Stimulated activated CD8-positive, alpha-beta memory T cell treated with anti-CD3 and anti-CD28 coated beads, Interleukin-7, amount 100 ng/mL, for 1 hour (primary cell): ENCODE measurements at places on chromosomes 1 and 21.

DNA sequence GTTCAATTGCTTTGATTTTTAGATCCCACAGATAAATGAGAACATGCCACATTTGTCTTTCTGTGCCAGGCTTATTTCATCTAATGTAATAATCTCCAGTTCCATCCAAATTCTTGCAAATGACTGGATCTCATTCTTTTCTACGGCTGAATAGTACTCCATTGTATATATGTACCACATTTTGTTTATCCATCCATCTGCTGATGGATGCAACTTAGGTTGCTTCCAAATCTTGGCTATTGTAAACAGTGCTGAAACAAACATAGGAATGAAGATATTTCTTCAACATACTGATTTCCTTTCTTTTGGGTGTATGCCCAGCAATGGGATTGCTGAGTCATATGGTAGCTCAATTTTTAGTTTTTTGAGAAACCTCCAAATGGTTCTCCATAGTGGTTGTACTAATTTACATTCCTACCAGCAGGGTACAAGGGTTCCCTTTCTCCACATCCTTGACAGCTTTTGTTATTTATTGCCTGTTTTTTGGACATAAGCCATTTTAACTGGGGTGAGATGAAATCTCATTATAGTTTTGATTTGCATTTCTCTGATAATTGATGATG lies 344.4 kb downstream of the KCTD3 start:
- no peak for DNase-seq

- DNase-seq: no peak
Observed at GRCh38 chr1:2406451-2407041, 5.8 kb downstream of the PEX10 start.

GRCh38 chr1:39561279-39561678 lies 15.3 kb downstream of the PABPC4 start:
- no peak for DNase-seq

- no peak for DNase-seq
Observed at GRCh38 chr1:35717911-35718476, 690 bp downstream of the C1orf216 start.

GRCh38 chr1:10643607-10644306 lies 152.7 kb downstream of the CASZ1 start:
- no peak for DNase-seq

GRCh38 chr1:92853299-92853698 lies 21.5 kb downstream of the RPL5 start:
- no peak for DNase-seq

DNA sequence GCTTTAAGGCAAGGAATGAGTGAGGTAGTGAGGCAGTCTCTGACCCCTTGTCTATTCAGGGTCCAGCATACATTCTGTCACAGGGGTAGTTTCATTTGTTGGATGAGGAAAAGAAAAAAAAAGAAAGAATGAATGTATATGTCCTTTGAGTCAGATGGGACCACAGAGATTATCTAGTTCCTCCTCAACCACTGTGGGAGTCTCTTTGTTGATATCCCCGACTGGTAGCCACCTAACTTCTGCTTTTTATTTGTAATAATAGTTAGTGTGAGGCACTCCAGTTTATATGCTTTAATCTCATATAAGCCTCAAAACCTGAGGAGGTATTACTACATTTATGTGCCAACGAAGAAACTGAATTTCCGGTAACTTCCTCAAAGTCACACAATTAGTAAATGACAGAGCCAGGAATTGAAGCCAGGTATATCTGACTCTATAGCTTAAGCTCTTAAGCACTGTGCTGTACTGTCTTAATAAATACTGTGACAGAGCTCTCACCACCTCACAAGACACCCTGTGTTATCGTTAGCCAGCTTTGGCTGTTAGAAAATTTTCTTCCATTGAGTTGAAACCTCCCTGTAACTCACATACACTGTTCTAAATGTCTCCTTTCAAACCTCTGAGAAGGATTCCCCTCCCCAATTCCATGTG lies 82.2 kb downstream of the MDM4 start:
- no peak for DNase-seq

GRCh38 chr1:59146651-59147358 lies 150.1 kb upstream of the FGGY start:
- DNase-seq: peak; percentile 9

GRCh38 chr1:240343966-240344365 lies 252.3 kb downstream of the FMN2 start:
- no peak for DNase-seq

DNA sequence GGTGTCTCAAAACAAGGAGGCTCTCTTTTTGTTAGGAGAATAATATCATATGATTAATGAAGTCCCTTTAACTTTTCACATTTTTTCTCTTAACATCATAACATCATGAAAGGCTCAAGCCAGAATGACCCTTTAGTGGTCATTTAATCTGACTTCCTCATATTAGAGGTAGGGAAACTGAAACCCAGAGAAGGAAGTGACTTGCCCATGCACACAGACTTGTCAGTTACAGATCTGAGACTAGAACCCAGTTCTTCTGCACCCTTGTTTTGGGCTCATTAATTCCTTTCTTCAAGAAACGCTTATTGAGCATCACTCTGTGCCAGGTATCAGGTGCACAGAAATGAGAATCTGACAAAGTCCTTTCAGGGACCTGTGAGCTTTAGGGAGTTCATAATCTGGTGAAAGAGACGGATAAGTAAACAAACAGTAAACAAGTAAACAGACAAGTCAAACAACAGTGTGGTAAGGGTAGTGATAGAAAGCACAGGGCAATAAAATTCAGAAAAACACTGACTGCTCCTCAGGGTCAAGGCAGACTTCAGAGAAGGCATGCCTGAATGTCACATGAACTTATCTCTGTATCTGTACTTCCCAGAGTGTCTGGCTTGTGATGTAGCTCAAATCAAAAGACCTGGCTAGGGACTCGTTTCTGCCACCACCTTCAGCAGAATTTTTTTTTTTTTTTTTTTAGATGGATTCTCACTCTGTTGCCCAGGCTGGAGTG lies 38.3 kb upstream of the OSBPL9 start:
- DNase-seq: no peak

- no peak for DNase-seq
Observed at GRCh38 chr21:43581453-43581852, 77.8 kb downstream of the HSF2BP start.

GRCh38 chr21:34782506-34783360 lies 113.9 kb downstream of the CLIC6 start:
- no peak for DNase-seq

DNA sequence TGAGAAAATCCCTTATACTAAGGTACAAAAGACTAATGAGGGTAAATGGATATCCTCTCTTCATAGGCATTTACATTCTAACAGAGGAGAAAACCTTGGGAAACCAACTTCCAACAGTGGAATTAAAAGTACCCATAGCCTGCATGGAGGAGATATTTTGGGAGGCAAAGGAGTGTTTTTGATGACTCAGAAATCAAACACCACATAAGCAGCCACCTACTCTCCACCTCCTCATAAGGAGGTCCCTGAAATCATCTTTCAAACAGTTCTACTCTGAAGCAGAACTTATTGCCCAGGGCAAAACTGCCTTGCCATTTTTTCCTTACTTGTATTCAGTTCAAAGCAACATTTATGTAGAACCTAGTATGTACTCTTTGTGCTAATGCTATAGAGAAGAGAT lies 211.3 kb downstream of the KCNH1 start:
- DNase-seq: no peak

DNA sequence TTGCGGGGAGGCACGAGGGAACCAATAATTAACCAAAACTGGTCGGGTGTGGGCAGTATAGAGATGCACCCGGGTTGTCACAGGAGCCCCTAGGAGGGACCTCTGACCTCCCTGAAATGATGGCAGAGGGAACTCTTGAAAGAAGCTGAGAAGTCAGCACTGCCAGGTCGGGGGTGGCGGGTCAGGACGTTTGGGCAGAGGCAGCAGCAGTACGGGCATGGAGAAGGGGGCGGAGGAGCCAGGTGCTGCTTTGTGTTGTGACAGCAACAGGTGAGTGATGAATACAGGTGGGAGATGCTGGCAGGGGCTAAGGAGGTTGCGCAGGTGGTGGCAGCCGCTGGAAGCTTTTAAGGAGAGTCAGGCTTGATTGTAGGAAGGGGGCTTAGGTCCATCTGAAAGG lies 11.7 kb downstream of the TNFRSF1B start:
- DNase-seq: no peak

DNA sequence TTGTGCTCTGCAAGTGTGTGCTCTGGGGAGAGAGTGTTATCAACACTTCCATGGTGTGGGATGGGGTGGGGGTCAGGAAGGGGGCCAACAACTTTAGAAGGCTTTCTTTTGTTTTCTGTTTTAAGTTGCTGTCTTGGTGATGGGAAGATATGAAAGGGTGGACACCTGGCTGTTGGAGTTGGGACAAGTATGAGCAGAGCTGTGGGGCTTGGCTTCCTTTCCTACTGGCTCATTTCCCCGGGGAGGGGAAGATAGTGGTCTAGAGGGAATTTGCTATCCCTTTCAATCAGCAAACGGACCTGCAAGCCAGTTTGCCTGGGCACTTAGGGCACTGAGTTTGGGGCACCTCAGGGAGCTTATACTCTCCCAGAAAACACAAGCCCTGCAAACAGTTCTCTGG lies 19.2 kb downstream of the IER5 start:
- DNase-seq: no peak

DNA sequence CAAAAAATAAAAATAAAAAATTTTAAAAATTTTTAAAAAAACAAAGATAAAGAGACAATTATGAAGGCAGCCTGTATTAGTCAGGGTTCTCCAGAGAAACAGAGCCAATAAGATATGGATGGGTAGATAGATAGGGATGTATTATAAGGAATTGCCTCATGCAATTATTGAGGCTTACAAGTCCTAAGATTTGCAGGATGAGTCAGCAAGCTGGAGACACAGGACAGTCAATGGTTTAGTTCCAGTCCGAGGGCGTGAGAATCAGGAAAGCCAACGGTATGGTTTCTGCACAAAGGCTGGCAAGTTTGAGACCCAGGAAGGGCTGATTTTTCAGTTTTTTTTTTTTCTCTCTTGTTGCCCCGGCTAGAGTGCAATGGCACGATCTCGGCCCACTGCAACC lies 24.1 kb upstream of the EIF4G3 start:
- no peak for DNase-seq

GRCh38 chr1:205805082-205805711 lies 7.8 kb downstream of the SLC41A1 start:
- no peak for DNase-seq

GRCh38 chr21:41453761-41454160 lies 27.7 kb downstream of the MX1 start:
- DNase-seq: no peak

DNA sequence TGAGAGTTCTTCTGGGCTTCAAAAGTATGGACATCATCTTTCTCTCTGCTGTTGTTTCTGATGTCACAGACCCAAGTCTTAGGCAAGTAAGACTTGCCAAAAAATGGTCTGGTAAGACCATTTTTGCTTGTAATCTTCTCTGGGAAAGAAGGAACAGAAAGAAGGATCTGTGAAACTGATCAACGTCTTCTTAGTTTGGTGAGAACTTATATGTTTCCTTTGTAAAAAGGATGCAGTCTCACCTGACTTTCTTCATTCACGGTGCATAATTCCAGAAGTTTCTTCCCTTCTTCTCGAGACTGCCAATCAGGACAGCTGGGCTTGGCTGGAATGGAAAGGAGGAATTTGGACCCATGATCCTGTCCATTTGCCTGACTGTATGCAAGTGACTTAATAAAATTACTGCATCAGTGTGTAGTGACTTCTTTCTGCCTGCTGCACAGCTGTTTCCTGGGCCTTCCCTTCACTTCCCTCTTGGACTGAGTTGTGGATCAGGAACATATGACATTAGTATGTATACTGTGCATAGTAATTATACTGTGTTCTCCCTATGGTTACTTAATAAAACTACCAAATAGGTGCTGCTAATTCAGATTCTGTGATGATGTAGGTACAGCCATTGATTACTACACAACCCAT lies 7.6 kb upstream of the DENND1B start:
- no peak for DNase-seq

GRCh38 chr1:98373056-98373455 lies 288.5 kb upstream of the SNX7 start:
- no peak for DNase-seq

DNA sequence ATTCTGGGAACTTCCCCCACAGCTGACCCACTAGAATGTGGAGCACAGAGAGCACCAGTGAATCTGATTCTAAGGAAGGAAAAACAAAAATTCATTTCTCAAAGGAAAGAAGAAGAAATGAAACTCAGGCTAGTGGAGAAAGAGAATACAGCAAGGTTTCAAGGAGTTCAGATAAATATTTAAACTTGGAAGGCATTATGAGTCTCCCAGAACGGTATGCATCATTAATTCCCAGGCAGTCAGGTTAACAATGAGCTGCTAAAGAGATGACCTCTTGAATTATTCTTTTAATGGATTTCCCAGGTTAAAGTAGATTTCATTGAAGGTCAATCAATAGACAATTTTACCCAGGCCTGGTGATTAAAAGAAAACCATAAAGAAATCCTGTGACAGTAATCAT lies 103.6 kb upstream of the KAZN start:
- no peak for DNase-seq

- DNase-seq: no peak
Observed at GRCh38 chr1:67735806-67736627, 51.0 kb downstream of the GADD45A start.

GRCh38 chr21:33010931-33011330 lies 14.8 kb upstream of the OLIG2 start:
- no peak for DNase-seq

DNA sequence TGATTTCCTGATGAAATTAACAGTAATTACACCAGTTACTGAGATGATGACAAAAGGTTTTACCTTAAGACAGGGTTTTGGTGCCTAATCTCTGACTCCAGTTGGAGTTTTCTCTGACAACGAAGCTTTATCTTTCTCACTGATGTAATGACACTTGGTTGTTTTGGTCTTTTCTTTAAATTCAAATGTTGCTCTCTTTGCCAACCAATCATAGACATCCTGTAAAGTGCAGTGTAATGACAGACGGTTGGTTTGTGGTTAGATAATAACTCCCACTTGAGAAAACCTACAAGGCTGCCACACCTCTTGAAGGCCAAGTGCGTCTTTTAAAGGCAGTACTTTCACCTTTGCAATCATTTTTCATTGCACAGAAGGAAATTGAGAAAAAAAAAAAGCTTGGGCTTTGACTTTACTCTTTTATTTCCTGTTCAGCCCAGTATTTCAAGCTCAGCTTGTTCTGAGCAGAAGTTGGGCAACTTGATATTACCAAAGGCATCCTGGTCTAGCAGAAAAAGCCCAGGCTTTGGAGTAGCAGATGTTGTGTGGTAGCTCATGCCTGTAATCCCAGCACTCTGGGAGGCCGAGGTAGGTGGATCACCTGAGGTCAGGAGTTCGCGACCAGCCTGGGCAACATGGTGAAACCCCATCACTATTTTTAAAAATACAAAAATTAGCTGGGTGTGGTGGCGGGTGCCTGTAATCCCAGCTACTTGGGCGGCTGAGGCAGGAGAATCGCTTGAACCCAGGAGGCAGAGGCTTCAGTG lies 14.9 kb downstream of the PDIK1L start:
- DNase-seq: peak; percentile 9

DNA sequence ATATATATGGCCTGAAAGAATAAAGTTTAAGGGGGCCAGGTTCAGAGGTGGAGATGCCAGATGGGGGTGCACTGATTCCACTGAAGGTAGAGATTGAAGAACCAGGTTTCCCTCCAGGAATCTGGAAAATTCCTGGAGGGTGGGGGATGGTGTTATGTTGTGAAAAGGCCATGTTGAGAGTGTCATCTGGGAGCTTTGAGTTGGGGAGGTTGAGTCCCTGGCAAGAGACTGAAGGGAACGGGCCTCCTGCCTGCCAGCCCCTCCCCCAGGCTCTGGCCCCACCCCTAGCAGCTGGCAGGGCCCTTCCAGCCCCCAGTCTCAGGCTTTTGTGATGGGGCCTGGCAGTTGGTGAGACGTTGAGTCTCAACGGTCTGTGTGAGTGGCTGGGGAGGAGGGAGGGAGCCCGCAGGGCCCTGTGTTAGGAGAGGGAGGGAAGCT lies 4.1 kb downstream of the PTPRU start:
- no peak for DNase-seq
